ENCODE measurements at places on chromosomes 1 and 21. TPM values are rescaled to one million over a fixed set of nuclear protein-coding genes. Genes with fewer than 3 reads are reported as not detected.

GRCh38 chr1:64829411-64830029 lies 84.6 kb downstream of the RAVER2 start:
- DNase-seq, result no peak

Gene PTCH2
- total RNA-seq, result 10.2 TPM

- DNase-seq, result no peak
Measured at GRCh38 chr21:37817242-37817641, 99.0 kb downstream of the KCNJ6 start.

DNA sequence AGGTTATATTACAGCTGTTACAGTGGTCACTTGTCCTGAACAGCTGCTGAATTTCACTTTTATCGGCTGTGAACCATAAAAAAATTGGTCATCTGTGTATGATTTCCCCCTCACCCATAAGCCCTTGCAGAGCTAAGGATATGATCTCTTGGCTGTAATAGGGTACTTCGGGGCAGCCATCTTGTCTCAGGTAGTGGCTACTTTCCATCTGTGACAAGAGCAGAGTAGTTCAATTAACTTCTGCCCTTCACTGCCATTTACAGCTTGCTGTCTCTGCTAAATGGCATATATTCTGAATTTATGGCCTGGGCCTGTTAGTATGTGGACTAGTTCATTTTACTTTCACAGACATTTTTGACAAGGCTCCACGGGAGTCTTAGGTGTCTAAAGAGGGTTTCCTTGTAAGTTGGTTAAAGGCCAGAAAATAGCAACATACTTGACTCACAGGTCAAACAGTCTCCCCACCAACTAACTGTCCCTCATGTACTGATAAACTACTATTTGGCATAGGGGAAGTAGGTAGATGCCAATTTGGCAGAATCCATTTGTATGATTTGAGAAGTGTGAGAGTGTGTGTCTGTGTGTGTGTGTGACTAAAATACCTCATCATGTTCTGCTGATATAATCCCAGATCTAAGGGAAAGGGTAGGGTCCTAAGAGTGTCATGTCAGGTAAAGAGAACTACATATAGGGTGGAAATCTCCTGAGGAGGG lies 151.6 kb downstream of the KCTD3 start:
- no peak for DNase-seq

DNA sequence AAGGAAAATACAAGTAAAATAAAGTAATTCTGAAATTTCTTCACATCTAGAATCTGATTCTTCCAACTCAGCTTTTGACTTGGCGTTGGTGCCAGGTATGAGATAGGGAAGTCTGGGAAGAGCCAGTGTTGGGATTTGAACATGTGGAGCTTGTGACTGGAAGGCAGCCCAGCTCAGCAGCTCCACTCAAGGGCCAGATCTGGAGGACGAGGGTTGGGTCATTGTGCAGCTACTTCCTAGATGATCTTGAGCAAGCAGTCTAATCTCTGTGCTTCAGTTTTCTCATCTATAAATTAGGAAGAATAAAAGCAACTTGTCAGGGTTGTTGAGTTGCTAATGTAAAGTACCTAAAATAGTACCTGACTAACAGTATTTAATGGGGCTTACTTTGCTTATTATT lies 5.0 kb downstream of the ADARB1 start:
- DNase-seq, result no peak

Gene UTS2
- total RNA-seq, result not detected

GRCh38 chr1:211648336-211648735 lies 27.1 kb downstream of the NEK2 start:
- no peak for DNase-seq

Gene LCE2B
- not detected for total RNA-seq

DNA sequence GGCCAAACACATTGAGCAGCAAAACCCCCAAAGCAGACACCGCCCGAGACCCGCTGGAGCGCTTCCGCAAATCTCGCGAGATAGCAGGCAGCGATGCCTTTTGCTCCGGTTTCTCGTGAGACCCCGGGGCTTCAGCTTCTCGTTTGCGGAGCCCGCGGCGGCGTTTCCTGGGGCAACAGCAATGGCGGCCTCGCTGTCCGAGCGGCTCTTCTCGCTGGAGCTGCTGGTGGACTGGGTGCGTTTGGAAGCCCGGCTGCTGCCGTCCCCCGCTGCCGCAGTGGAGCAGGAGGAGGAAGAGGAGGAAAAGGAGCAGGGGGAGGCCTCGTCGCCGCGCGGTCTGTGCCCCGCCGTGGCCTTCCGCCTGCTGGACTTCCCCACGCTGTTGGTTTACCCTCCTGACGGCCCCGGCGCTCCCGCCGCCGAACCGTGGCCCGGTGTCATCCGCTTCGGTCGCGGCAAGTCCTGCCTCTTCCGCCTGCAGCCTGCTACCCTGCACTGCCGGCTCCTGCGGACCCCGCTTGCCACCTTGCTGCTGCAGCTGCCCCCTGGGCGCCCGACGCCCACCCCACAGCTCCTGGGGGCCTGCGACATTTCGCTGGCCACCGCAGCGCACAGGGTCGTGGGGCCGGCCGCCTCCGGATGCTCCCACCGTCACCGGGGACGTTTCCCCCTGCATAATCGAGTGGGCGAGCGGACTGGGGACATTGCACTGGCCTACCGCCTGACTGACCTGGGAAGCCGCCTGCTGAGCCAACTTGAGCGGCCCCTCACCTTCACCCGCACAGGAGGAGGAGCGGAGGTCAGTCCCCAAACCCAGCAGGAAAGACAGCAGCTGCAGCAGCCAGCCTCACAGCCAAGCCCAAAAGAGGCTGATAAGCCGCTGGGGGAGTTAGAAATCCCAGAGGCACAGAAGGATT lies at the start of gene MAP10:
TSS of gene MAP10 (plus strand) at position 148 of the 917 bp plus-strand sequence. CDS start at position 182, 34 bp downstream.
- DNase-seq, result peak; percentile 81

Gene OR2T2
- total RNA-seq, result not detected

DNA sequence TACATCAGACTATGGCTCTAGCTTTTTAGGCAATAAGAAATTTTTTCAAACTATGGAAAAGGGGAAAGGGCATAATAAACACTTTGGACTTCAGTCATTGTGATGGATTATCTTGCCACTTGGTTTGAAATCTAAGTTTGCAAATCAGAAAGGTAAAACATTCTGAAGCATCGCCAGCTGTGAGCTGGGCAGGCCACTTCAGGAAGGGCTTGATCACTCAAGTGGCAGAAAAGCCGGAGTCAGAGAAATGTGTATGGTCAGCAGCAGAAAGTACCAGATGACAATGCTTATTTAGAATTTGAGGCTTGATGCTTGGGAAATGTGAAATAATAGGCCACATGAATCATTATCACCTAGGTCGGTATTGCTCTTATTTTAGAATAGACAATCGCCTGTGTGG lies 79.7 kb downstream of the ZNF648 start:
- no peak for DNase-seq

GRCh38 chr1:46606255-46606965 lies 2.3 kb upstream of the MKNK1 start:
- no peak for DNase-seq

- DNase-seq, result no peak
Measured at GRCh38 chr1:30034105-30034626, 689.2 kb downstream of the MATN1 start.

Gene TMEM51
- total RNA-seq, result 24.0 TPM

Gene ZNF648
- total RNA-seq, result 2.4 TPM

- DNase-seq, result peak; percentile 34
Measured at GRCh38 chr1:9792156-9793042, 31.4 kb downstream of the CLSTN1 start.

Gene SPRR5
- not detected for total RNA-seq

DNA sequence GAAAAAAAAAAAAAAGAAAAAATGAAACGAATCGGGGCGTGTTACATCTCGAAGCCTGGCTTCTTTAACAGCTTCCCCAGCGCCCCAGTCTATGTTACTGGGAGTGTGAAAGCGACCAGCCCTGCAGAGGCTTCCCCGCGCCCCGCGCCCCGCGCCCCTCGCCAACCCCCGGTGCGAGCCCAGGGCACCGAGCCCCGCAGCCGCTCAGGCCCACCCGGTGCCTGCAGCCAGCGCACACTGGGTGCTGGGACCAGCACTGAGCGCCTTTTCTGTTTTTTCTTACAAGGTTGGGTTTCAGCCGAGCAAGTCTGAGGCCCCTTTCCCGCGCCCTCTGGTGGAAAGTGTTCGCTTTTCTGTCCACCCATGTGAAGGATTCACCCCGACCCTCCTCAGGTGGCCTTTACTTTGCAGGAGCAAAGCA lies 42.1 kb upstream of the ZNF496 start:
- peak; percentile 48 for DNase-seq

- no peak for DNase-seq
Measured at GRCh38 chr1:6033986-6034749, 11.5 kb upstream of the KCNAB2 start.

DNA sequence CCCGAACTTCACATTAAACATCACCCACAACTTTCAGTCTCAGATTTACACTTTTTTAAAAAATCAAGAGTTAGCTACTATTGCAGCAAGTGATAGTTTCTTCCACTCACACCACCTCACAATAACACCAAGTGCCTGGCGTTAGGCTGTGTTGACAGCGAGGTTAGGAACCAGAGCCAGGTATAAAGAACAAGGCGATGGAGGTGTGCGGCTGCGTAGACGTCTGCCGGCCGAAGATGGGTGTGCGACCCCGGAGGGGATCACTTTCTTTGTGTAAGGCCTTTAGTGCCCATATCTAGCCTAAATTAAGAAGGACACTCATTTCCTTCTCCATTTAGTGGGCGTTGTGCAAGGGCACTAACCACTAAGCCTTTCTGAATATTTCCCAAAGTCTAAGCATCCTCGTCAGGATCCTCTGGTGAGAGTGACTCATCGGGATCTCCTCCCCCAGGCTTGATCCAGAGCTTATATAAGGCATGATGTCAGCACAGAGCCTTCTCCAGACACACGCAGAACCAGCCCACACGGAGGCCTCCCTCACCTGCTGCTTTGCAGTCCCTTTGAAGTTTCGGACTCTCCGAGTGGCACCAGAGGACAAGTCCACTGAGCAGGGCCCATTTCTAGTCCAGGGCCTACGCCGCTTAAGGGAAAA lies 11.8 kb downstream of the NHLH2 start:
- peak; percentile 33 for DNase-seq

DNA sequence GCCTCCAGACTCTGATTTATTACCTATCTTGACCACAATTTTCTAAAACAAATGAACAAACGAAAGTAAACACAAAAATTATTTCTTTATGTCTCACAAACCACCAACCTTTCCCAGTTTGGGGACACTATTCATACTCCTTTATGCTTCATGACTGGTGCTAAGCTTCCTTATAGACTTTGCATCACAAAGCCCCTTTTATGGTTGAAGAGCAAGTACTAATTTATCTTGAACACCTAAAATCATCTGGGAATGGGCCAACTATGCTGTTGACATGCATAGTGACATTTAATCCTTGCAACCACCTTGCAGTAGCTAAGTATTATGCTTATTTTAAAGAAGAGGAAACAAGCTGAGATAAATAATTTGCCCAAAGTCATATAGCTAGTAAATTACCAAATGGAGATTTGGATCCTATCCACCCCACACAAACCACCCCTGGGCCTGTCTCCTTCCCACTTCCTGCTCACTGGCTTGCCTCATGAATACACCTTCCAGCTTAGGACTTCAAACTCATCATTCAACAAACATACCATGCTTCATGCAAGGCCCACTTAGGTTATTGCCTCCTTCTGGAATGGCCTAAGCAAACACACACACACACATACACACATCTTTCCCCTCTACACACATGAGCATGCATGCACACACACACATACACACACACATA lies 192.2 kb downstream of the PLPP3 start:
- DNase-seq, result no peak

DNA sequence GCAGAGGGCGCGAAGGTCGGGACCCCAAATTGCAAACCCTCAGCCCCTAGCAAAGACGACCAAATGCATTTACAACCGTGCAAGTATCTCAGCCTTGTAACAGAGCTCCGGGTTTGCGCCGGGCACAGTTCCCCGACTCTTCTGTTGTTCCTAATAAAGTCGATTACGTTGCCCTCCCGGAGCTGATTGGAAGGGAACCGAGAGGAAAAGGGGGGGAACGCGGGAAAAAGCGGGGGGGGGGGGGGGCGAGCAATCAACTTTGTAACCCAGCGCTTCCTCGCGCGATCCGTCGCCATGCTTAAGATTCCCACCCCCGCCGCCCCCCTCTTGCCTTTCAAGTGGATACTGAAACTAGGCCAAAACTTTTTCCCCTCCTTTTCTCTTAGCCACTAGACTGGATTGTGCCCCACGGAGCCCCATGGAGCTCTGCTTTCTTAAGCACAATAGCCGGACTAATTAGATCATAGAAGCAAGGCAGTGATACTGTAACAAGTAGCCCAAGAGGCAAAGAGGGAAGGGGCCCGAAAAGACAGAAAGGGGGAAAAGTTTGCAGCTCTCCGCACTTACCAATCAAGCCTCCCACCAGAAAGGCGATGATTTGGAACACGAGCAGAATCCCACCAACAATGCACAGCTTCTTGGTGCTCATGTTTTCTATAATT lies 565 bp downstream of the WLS start:
- DNase-seq, result peak; percentile 75

- no peak for DNase-seq
Measured at GRCh38 chr21:35843911-35844667, 216.2 kb downstream of the SETD4 start.

DNA sequence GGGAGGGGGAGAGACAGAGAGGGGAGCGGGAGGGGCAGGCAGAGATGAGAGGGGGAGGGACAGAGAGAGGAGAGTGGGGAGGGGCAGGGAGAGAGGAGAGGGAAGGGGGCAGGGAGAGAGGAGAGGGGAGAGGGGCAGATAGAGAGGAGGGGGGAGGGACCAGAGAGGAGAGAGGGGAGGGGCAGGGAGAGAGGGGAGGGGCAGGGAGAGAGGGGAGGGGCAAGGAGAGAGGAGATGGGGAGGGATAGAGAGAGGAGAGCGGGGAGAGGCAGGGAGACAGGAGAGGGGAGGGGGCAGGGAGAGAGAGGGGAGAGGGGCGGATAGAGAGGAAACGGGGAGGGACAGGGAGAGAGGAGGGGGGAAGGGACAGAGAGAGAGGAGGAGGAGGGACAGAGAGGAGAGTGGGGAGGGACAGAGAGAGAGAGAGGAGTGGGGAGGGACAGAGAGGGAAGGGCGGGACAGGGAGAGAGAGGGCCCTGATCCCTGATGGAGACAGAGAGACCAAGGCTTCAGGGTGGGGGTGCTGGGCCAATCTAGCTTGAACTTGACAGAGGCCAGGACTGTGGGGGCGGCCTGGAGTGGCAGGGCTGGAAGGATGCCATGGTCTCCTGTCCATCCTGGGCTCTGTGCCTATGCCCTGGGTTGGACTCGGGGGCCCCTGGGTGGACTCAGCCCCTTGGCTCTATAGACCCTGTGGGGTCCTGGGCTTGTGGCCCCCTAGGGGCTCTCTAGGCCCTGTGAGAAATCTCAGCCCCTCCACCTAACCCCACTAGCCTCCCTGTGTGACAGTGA lies 43.6 kb downstream of the DMRTB1 start:
- no peak for DNase-seq

Gene GJA5
- 4.9 TPM for total RNA-seq

Gene C1orf226
- total RNA-seq, result 0.36 TPM

Gene CLCNKB
- total RNA-seq, result 8.2 TPM

DNA sequence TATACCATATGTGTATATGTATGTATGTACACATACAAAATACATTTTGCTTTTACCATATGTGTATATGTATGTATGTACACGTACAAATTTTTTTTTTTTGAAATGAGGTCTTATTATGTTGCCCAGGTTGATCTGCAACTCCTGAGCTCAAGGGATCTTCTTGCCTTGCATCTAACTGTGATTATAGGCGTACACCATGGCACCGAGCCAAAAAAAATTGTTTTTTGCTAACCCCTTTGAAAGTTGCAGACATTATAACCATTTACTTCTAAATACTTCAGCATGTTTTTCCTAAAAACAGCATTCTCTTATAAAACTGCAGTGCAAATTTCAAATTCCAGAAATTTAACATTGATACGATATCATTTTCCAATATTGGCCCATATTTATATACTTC lies 147.0 kb downstream of the POU2F1 start:
- DNase-seq, result no peak

GRCh38 chr1:104072915-104073371 lies 323.2 kb downstream of the AMY1C start:
- no peak for DNase-seq

- no peak for DNase-seq
Measured at GRCh38 chr1:61013946-61014667, 68.3 kb upstream of the NFIA start.

Measured in ovary (tissue), 10 donors.